Activated CD4-positive, alpha-beta T cell treated with anti-CD3 and anti-CD28 coated beads, Interleukin-2, amount 50 U/mL, for 16 hours (primary cell): ENCODE measurements at places on chromosomes 4 and X.

DNA sequence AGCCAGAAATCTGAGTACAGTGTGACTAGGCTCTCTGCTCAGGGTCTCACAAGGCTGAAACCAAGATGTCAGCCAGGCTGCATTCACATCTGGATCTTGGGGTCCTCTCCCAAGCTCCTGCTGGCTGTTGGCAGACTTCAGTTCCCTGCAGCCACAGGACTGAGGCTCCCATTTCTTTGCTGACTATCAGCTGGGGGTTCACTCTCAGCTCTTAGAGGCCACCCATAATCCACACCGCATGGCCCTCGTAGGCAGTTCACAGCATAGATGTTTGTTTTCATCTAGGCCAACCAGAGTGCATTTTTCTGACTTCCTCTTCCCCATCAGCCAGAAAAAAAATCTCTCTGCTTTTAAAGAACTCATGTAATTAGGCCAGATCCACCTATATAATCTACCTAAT, 8.2 kb upstream of the WDR44 start:
- DNase-seq: no peak

DNA sequence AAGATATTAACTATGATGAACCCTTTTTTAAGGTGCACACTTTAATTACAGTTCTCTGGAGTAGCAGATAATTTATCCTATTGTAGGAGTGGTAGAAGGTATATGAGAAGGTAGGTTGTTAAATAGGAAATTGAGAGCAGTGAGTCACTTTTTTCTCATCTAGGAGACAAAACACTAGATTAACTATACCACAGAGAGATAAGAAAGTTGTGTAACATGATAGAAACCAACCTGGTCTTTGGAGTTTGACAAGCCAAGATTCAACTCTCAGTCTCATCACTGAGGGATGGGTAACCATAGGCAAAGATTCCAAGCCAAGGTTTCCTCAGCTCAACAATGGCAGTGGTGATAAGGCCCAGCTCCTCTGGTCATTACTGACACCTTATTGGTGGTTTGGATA, 104.0 kb downstream of the MAD2L1 start:
- no peak for DNase-seq

GRCh38 chr4:61212788-61213187, 12.7 kb downstream of the ADGRL3 start:
- DNase-seq: no peak

DNA sequence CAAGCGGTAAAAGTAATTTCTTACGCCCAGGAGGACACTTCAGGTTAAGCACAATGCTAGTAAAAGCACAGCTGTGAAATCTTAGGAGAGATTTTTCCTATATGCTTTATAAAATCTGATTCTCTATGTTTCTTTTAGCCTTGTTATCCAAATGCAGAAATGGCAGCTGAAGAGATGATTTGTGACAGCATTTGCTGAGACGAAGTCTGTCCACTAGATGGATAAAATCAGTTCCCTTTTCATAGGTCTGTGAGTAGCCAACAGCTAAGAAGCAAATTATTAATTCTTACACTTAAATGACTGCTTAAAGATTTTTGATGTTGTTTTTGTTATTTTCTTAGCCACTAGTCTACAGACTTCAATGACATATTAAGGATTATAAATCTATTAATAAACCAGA, 5.3 kb downstream of the GPM6A start:
- no peak for DNase-seq

DNA sequence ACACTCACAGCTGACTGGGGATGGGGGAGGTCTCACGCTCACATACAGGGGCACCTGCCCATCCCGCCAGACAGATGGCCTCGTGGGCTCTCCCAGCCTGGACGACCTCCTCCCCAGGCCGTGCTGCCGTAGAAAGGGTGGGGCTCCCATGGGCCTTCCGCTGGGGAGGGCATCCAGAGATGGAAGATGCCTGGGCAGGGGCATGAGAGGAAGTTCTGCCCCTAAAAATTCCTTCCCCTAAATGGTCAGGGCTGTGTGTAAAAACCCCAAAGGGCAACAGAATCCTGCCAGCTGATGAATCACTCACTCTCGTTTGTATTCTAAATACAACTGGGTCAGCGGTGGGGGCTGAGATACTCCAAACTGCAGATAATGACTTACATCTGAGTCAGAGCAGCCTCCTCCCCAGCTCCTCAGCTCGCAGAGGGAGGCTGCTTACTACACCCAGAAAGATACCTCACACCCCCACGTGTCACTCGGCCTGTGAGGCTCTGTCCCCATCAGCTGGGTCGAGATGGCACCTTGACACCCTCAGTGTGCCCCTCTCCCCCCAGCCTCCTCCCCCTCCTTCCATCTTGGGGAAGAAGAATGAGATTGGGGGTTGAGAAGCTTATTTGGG, 10.1 kb downstream of the WDR1 start:
- peak; percentile 89 for DNase-seq
